ENCODE measurements at places on chromosomes 1 and 21.

- no peak for DNase-seq
Observed at GRCh38 chr1:105137543-105138457, 1388.1 kb downstream of the AMY1C start.

DNA sequence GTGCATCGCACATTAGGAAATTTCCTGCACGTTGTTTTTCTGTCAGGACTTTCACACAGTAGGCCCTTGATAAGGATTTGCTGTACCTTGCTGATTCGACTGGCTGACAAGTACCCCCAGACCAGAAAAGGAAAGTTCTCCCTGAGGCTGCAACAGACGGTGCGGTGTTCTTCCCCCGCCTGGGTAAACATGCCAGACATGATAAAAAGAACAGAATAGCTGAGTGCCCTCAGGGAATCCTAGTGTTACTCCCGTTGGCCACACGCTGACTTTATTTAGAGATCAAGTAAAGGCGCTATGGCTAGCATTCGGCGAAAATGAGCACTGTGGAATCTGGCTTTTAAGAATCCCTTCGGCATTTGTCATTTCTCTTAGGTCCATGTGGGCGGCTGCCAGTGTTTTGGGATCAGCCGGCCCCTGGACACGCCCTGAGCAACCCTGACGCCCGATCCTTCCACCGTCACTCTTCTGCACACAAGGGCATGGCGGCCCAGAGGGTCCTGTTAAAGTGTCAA is 607.7 kb downstream of the KIF26B start:
- DNase-seq = no peak

- no peak for DNase-seq
Observed at GRCh38 chr1:113217447-113218208, 144.6 kb downstream of the LRIG2 start.

- DNase-seq = no peak
Observed at GRCh38 chr1:44628962-44629756, 45.1 kb downstream of the TMEM53 start.

DNA sequence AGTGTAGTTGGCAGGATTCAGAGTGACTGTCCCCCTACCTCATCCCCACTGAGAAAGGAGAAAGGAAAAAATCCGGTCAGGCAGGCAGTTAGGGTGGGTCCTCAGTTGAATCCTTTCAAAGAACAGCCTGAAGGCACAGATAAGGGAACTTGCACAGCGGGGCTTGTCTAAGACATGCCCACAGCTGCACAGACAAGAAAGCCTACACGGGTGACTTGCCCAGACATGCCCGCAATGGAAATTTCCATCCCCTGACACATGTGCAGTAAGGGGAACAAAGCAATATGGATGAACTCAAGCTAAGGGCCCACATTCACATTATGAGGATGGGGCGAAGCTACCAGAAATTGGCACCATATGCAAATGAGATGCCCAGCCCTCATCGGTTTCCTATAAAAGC is 82.5 kb downstream of the DESI2 start:
- no peak for DNase-seq

- no peak for DNase-seq
Observed at GRCh38 chr21:20452935-20453334, 545.3 kb upstream of the NCAM2 start.

DNA sequence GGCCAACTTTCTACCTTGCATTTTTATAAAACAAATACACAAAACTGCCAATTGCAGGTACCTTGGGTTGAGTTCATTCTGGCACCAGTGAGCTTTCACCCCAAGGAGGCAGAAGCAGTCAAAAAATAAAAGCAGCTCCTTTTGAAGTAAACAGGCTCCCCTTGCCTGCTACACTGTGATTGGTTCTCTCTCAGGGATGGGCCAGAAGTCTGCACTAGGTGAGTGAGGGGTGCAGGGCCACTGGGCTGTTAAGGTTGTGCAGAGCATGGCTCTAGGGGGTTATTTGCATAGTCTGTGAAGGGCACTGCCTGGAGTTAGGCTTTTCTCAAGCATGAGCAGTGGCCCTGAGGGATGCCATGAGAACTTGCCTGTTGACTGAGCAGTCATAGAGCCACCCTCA is 39.1 kb downstream of the AKNAD1 start:
- no peak for DNase-seq

DNA sequence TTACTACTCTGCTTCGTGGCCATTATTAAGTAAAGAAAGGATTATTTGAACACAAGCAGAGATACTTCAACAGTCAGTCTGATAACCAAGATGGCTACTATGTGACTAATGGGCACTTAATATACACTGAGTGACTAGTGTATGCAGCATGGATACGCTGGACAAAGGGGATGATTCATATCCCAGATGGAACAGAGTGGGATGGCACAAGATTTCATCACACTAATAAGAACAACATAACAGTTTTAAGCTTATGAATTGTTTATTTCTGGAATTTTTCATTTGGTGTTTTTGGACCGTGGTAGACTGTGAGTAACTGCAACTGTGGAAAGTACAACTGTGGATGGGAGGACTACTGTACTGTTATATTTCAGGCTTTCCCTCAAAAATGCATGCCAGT is 9.4 kb downstream of the ZCCHC17 start:
- no peak for DNase-seq

DNA sequence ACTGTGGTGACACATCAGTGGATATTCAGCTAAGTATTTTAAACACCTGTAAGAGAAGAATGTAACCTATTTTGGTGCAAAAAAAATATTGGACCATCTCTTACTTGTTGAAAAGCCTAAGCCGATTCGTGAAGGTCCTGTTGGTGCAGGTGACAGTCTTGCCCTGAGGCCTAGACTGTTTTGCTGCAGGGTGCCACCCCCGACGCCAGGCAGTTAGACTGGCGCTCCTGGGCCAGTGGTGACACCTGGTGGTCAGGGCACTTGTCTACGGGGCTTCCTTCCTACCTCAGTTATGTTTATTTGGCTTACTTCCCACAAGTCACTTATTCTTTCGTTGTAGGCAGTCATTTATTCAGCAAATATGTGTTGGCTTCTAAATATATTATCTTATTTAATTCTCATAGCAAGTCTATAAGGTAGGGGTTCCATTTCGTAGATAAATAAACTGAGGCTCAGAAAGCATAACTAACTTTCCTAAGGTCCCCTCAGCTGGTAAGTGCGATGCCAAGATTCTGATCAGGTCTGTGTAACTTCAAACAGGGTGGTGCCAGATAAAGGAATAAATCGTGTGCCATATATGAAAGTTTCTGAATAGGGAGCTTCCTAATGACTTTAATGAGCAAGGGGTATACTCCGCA is 1.9 kb downstream of the EEIG2 start:
- peak; percentile 65 for DNase-seq

DNA sequence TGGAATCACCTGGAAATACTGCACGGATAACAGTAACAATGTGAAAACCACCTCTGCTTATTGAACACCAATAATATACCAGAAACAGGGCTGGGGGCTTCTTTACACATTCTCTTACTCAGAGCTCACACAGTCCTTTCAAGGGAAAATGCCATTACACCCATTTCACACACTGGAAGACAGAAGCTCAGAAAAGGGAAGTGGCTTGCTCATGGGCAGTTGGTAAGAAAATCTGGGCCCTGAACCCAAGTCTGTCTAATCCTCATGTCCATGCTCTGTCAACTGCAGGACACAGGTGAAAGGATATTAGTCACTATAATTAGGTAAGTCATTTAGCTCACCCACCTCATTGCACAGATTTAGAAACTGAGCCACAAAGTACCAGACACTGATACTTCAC is 18.6 kb downstream of the C8A start:
- no peak for DNase-seq

- DNase-seq = no peak
Observed at GRCh38 chr1:14217384-14217783, 381.1 kb upstream of the KAZN start.

DNA sequence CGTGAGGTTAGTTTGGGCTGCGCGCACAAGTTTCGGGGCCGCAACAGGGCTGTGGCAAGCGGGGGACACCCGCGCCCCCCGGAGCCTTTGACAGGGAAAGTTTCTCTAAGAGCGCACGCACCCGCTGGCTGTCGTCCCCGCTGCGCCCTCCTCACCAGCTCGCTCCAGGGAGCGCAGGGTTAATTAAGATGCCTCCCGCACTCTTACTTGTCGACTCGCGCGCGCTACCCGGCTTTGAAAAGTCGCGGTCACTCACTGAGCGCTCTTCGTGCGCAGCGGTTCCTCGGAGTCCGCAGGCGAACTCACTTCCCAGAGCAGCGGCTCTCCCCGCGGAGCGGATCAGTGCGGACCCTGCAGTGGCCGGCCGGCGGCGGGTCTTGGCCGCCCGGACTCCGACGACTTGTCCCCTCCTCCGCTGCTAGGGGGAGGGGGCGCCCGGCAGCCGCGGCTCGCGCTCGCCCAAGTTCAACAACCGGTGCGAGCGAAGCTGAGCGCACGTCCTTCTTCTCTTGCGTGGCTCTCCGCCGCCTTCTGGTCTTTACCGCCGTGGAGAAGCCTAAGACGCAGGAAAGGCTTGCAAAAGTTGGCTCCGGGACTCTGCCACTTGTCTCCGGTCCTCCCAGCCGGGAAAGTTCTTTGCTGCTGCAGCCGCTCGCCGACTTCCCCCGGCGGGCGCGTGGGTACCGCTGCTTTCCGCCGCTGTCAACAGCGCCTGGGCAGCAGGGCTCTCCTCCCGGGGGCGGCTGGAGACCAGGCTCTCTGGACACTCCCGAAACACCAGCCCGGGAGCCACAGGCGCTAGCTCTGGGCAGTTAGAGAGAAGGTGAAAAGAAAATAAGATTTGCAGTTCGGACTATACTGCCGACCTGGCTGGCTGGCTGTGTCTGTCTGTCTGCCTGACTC is 506 bp downstream of the JUN start:
- peak; percentile 20 for DNase-seq

- DNase-seq = no peak
Observed at GRCh38 chr1:236301080-236301957, 19.6 kb upstream of the ERO1B start.

- peak; percentile 26 for DNase-seq
Observed at GRCh38 chr1:230127105-230128054, 60.3 kb downstream of the GALNT2 start.

DNA sequence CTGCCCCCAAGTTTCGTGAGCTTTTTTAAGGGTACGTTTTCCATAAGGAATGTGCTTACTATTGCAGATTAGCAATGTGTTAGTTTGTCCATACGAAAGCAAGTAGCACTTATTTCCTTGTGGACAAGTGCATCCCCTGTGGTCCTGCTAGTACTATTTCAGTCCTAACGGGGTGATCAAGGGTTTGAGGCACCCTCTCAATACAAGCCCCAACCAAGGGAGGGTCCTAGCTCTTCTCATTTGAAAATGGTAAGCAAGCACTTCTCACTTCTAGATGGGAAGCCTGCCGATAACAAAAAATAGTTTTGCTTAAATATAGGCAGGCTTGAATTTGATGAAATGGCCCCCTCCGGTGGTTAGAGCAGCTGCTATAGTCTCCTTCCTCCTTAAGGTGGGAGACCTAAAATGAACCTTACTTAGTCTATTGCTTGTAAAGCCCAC is 64.0 kb upstream of the HMCN1 start:
- no peak for DNase-seq

- DNase-seq = no peak
Observed at GRCh38 chr1:182602935-182603645, 1.1 kb downstream of the RGS16 start.

DNA sequence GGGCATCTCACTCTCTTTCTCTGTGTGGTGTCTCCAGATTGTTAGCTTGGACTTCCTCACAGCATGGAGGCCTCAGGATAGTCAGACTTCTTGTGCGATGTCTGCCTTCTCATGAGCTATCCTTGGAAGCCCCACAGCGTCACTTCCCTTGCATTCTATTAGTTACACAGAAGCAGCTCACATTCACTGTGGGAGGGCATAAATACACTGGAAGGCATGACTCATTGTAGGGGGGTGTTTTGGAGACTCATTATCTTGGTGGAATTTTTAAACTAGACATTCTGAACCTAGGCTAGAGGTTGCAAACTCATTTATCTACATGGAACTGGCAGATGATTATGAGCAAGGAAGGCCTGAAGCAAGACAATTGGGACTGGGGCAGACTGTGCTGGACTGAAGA is 21.4 kb upstream of the FASLG start:
- no peak for DNase-seq

DNA sequence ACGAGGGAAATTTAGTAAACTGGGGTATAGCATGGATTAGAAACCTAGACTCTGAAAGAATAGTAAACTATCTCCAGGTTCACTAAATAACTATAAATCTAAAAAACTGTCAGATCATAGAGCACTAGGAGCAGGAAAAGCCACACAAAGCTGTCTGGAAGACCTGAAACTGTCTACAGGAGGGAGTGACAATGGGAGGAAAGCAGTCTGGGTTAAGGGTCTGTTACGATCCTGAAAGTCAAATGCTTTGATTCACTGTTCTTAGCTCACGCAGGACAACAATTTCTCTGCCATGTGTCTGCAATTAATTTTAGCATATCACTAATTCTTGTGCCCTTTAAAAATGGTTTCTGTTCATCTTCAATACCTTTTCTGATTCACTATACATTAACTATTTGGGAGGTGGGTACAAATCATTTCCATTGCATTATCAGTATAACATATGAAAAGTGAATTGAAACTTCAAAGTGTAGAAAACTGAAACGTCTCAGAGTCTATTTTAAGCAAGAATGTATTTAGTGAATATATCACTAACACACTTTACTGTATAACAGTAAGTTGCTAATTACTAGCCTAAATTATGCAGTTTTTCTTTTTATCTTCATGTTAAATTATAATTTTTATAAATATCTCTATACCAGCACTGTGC is 18.4 kb downstream of the CEP170 start:
- no peak for DNase-seq

GRCh38 chr21:31752352-31752751 is 20.4 kb upstream of the SCAF4 start:
- DNase-seq = no peak

DNA sequence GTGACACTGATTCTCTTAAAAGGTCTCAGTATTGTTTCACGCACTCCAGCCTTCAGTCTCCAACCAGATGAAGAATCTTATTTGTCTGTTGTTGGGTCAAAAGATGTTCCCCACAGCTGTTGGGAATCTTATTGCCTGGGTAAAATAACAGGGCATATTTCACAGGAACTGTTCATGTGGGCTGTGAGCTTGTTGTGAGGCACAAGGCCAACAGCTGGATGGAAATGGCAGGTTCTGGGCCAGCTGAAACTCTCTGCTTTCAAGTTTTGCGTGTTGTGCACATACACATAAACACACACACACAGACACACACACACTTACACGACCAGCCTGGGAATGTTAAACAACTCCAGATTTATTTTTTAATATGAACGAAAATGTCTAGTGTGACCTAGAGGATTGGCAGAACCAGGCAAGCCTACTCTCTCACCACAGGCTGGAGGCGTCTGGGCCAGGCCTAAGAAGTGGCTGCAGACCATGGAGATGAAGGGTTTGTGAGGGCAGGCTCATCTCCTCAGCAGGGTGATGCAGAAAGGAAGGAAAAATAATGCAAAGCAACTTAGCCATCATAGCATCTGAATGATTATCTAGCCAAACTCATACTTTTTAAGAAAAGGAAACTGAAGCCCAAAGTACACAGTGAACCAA is 357.0 kb downstream of the TTLL7 start:
- no peak for DNase-seq

GRCh38 chr1:25477448-25478034 is 46.8 kb downstream of the MACO1 start:
- no peak for DNase-seq

Data from stimulated activated CD4-positive, alpha-beta T cell treated with anti-CD3 and anti-CD28 coated beads, Interleukin-15, amount 100 ng/mL, for 1 hour (primary cell).